ENCODE measurements at places on chromosomes 7 and 10. TPM values are rescaled to one million over a fixed set of nuclear protein-coding genes. Genes with fewer than 3 reads are reported as not detected.

DNA sequence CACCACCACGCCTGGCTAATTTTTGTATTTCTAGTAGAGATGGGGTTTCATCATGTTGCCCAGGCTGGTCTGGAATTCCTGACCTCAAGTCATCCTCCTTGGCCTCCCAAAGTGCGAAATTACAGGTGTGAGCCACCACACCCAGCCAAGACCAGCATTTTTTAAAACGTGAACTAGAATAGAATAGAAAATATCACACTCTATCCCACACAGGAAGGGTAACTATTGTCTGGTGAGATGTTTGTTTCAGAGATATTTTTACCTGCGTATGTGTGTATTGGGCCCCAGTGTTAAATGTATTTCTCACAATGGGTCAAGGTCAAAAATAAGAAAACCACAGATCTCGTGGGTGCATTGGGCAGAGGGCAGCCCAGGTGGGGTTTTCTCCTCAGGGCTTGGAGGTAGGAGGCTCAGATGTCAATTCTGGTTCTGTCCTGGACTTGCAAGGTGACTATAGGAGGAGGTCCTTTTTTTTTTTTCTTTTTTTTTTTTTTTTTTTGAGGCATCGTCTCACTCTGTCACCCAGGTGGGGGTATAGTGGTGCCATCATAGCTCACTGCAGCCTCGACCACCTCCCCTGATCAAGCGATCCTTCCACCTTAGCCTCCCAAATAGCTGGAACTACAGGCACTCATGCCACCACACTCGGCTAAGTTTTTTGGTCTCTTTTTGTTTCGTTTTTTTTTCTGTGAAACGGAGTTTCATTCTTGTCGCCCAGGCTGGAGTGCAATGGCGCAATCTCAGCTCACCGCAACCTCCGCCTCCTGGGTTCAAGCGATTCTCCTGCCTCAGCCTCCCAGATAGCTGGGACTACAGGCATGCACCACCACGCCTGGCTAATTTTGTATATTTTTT lies 19.0 kb downstream of the SH2B2 start:
- DNase-seq = no peak

- no peak for DNase-seq
These were observed 192.8 kb upstream of the KLF6 start for GRCh38 chr10:3977761-3978160.

NEUROG3 gene
- not detected for polyA plus RNA-seq

VSTM2A gene
- polyA plus RNA-seq = not detected

GRCh38 chr10:12949248-12949647 lies 52.3 kb downstream of the CCDC3 start:
- no peak for DNase-seq

- no peak for DNase-seq
These were observed 26.7 kb upstream of the OTUD1 start for GRCh38 chr10:23412223-23412622.
